HL-60 (cell line): ENCODE measurements at places on chromosomes 3 and 15.

DNA sequence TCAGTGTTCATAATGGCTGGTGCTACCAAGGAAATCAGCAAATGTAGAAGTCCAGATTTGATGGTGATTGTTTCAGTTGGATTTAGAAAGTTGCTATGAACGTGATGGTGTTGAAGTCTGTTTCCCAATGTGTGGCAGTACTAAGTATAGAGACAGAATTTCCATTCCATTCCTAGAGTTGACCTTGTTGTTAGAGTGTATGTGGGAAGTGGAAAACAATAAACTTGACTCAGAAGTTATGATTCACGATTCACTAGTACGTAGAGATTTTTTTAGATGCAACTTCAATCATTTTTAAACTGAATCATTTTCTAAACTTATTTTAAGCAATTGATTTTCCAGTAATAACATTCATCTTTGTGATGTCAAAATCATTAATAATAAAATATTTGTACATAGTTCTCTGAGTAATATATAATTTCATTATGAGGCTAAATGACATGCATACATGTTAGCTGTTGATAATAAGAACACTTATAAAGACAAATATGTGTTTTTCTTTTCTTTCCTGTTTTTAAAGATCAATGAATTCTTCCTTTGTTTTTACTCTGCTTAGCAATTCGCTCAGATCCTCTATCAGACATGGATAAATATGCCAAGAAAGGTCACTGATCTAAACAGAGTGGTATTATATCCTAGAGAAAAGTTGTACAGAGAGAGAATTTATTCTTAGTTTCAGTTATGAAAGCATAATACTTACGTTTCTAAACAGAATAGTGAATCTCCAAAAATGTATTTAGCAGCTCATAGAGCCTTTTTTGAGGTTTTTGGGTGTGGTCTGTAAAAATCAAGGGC lies 108.8 kb upstream of the GPR149 start:
- DNase-seq = no peak

DNA sequence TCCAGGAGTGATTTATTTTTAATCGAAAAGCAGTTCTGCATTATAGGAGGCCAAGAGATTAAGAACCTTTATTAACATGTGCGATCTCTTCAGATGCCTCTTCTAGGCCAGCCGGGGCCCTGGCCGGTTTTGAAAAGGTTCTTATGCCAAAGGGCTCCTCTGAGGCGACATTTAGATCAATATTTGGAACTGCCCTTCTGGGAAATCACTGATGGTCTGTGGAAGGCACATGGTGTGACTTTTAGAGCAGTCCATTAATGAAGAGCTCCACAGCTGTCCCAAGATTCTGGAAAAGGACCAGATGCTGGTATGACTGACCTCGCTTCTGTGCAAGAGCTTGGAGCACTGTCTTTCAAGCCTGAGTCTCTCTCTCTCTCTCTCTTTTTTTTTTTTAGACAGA lies 19.7 kb downstream of the MGLL start:
- no peak for DNase-seq

GRCh38 chr3:194139071-194139813 lies 3.3 kb downstream of the HES1 start:
- no peak for DNase-seq

GRCh38 chr3:39779511-39780230 lies 29.7 kb upstream of the MYRIP start:
- DNase-seq = no peak

DNA sequence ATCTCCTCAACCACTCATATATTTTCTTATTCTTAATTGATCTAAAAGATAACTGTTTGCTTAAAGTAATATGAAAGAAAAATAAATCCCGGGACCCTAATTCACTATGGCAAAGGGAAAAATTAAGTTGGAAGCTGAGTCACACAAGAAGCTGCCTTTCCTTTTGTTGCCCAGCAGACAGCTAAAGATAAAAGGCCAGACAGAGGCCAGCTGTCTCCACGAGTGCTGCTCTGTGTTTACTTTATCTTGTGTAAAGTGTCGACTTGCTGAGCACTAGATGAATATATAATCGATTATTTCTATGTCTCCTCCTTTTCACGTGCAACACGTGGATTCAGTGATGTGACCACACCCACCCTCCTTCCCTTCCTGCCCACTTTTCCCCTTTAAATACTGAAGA lies 52.8 kb upstream of the NSMCE3 start:
- no peak for DNase-seq

- DNase-seq = no peak
These were observed 76.1 kb downstream of the ABHD5 start for GRCh38 chr3:43766672-43767465.

- DNase-seq = no peak
These were observed 12.5 kb downstream of the RAB27A start for GRCh38 chr15:55277116-55277564.

DNA sequence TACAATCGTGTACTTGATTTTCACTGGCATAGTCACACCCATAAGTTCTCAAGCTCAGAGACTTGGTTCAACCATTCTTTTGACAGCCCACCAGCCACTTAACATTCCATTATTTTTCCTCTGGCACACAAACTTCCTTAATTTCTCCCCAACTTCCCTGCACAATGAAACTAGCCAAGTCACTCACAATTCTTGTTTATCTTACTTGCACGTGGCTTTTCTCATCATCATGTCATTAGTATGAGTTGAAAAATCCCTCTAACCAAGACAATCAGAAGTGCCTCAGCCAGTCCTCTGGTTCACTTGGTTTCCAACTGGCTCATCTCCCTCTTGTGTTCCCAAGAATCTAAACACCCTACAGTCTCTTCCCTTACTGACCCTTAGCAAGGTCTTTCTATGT lies 110.5 kb upstream of the PTPRG start:
- no peak for DNase-seq

- no peak for DNase-seq
These were observed 298.5 kb downstream of the GBE1 start for GRCh38 chr3:81462921-81463320.

DNA sequence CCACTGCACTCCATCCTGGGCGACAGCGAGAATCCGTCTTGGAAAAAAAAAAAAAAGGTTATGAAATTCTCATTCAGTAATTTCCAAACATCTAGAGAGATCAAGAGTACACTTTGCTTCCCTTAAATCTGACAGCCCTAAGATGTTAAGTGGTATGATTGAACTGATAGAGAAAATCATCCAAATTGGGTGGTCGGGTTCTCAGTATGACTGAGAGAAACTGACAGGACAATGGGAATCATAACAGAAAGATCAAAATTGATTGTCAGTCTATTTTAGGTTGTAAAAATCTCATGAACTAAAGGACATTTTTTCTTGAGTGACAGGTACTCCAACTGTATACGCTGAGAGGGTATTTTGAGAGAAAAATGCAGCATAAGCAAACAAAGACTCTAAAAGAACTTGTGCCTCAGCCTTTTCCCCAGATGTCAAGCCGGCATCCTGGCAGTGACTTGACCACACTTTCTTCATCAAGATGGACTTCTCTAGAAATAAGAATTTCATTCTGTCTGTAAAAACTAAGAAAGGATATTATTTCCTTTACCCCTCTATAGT lies 65.8 kb downstream of the MYO5A start:
- no peak for DNase-seq

DNA sequence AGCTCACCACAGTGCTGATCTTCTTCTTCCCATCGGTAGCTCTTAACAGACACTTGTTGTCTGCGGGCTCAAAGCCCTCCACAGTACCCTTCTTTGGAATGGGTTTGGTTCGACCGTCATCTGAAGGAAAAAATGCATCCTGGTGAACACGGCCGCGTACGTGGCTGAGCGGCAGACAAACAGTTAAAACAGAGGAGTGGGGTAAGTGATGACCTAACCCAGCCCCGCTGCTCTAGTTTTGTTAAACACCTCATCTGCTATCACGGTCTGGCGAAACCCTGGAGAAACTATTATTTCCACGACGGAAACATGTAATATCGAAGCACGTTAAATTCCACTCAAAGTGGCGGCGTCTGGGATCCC lies 725 bp downstream of the SRP14 start:
- no peak for DNase-seq

GRCh38 chr15:74632601-74633000 lies 17.0 kb downstream of the CLK3 start:
- no peak for DNase-seq

GRCh38 chr15:80891006-80891405 lies 98.6 kb downstream of the MESD start:
- no peak for DNase-seq

- no peak for DNase-seq
These were observed 31.5 kb upstream of the RPS17 start for GRCh38 chr15:82571722-82572222.

DNA sequence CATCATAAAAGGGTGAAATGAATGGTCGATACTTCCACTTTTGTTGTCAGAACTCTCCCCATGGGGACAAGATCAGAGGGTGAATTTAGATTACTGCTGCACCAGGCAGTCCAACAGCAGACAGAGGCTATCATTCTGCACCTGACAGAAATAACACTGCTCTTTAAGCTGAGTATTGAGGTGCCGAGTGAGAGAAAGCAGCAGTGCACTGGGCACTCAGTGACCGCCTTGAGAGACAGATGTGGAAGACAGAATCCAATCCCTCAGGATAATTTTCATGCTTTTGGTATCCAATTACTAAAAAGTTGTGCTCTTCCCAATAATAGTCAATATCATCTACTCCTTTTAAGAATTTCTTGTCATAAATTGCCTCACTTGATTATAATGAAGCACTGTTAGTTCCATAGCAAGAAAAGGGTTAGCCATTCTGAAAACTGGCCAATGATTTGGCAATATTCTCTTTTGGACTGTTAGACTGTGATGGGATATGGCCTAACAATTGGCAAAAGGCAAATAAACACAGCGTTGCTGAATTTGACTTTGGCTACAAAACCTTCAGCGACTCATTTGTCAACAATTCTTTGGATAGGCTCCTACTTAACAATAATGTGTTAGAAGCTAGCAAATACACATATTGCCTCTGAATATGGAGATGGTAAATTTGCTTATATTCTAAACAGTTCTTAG lies 5.5 kb downstream of the FGF7 start:
- DNase-seq = no peak

DNA sequence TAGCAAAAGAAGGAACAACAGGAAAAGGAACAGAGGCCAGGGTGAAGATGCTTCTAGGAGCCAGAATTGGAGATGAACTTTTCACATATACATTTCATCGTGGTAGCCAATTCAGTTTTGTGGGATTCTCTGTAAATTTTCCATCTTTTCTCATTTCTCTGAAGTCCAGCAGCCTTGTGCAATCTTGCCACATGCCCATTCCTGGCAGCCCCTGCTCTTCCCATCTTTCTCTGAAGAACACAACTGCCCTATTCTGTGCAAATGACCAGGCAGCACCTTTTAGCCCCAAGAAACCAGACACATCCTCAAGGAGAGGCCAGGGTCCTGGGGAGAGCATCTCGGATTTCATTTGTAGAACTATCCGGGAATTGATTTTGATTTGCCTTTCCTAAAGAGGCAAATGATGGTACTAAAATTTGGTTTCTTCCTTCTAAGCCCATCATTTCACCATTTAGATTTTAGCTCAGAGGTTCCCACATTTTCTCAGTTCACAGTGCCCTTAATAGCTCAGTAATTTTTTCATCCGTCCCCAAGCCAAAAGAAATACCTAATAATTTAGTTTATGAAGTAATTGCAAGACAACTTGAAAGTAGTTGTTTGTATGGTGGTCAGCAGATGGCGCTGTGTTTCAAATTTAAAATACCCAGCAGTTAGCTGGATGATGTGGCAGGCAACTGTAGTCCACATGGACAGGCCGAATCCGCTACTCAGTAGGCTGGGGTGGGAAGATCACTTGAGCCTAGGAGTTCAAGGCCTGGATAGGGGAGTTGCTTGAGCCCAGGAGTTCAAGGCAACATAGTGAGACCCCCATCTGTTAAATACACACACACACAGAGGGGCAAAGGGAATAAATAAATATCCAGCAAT lies 61.3 kb upstream of the ACKR4 start:
- DNase-seq = peak; percentile 62
